ENCODE measurements at places on chromosomes 4 and X.

- DNase-seq = no peak
These were observed 815 bp downstream of the EIF4E start for GRCh38 chr4:98928131-98928504.

- no peak for DNase-seq
These were observed 67.5 kb downstream of the NEUROG2 start for GRCh38 chr4:112448306-112449132.

- no peak for DNase-seq
These were observed 171.3 kb downstream of the SLC7A11 start for GRCh38 chr4:138070816-138071215.

GRCh38 chrX:136211766-136212556 lies 39.2 kb downstream of the MAP7D3 start:
- no peak for DNase-seq

- DNase-seq = no peak
These were observed 38.0 kb upstream of the COX7B2 start for GRCh38 chr4:46946919-46947536.

Measured in activated T-cell treated with anti-CD3 and anti-CD28 coated beads, Interleukin-2, amount 50 U/mL, for 1 hour (primary cell).